ENCODE measurements at places on chromosomes 1 and 21.

DNA sequence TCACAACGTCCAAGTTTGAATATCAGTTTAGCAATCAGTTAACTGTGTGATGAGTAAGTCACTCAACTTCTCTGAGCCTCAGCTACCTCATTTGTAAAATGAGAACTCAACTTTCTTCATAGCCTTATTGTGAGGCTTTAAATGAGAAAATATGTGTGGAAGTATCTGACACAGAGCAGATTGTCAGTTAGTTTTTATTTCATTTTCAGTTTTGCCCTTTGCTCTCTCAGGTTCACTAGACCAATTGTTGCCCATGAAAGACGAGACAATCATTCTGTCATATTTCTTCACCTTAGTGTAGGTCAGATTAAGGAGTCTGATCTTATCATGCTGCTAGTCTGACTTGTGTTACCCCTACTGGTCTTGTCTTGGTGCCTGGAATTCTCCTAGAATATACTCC lies 232.8 kb upstream of the PTBP2 start:
- no peak for DNase-seq

- DNase-seq = no peak
Measured at GRCh38 chr1:20958430-20958829, 171.3 kb upstream of the HP1BP3 start.

DNA sequence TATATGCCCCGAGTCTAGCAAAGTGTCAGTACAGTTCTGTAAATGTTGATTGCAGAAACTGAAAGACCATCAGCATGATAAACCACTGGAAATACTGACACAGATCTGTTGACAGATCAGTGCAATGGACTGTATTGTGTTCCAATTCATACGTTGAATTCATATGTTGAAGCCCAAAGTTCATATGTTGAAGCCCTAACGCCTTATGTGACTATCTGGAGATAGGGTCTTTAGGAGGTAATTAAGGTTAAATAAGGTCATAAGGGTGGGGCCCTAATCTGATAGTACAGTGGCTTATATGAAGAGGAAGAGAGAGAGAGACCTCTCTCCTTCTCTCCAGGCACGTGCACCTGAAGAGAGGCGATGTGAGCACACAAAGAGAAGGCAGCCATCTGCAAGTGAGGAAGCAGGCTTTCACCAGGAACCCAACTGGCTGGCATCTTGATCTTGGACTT lies 144.7 kb downstream of the MRPL39 start:
- DNase-seq = no peak

DNA sequence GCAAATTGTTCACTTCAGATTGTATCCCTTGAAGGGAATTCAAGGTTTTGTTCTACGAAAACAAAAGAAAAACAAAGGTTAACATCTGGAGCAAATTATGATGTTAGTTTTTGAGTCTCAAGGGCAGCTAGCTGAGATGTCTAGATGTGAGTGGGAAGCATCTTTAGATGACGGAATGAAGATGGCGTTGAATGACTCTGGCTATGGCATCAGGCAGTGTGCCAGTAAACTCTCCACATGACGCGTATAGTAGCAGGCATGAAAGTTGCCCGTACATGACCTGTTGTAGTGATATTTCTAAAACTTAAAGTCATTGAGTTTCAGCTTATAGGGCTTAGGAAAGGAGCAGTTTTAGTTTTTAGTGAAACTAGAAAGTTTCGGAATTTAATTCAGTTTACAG lies 12.3 kb upstream of the SDC3 start:
- DNase-seq = no peak

DNA sequence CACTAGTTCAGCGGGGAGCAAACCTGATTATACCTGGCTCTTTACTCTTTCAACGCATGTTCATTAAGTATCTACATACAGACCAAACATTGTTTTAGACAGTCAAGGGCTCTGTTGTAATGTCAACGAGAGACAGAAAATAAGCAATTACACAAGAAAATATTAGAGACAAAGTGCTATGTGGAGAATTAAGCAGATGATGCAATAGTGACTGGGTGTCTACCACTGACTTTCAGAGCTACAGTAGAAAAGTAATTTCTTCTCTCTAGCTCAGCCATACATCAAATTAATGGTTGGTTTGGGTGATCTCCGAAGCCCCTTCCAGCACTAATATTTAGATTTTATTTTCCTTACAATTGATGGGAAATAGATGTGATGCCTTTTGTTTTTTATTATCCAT lies 23.3 kb downstream of the FYB2 start:
- DNase-seq = no peak

- no peak for DNase-seq
Measured at GRCh38 chr1:169452921-169453320, 25.6 kb upstream of the CCDC181 start.

DNA sequence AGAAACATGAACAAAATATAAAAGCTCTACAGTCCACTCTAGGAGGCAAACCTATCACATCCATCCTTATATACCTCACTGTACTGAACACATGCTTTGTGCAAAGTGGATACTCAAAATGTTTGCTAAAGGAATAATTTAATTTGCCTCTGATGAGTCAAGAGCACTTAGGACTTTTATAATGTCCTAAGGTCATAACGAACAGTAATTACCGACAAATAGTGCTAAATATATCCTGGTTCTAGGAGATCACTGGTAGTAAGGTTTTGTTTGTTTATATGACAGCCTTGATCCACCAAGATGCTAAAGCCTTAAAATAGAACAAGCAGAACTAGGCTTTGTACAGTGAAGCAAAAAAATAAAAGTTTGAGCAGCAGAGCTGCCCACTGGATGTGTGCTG lies 70.6 kb downstream of the GADD45A start:
- DNase-seq = no peak

- no peak for DNase-seq
Measured at GRCh38 chr21:29072873-29073221, 601 bp downstream of the CCT8 start.

DNA sequence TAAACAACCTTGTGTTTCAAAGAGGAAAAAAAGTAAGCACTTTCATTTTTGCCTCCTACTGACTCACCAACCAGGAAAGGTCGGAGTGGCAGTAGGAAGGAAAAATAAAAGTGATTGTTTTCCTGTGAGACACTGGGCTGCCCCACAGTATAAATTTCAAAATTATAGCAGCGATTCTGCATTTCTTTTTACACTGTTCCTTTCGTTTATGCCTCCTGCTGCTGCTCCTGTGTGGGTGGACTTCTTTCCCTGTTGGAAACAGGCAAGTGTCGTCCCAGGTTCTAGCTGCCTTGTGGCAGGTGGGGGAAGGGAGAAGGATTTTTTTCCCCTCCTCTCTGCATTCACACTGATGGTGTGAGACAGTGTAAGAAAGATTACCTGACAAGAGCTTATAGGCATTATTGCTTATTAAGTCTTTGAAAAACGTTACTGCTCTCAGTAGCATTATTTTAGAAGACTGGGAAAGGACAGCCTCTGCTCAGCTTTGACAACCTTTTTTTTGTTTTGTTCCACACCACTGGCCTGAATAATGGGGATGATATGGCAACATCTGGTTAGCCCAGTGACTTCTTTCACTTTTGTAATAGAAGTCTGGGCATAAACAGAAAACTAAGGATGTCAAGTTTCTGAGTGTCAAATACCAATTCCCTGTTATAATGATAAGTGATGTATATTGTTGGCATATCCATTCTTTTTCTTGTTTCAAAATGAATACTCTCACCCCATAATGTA lies 77.9 kb downstream of the NEK7 start:
- DNase-seq = no peak

GRCh38 chr1:171645553-171646248 lies 6.8 kb downstream of the MYOC start:
- no peak for DNase-seq

GRCh38 chr1:96478228-96478627 lies 243.4 kb upstream of the PTBP2 start:
- no peak for DNase-seq

- peak; percentile 62 for DNase-seq
Measured at GRCh38 chr21:26846036-26846931, 1.1 kb upstream of the ADAMTS1 start.

DNA sequence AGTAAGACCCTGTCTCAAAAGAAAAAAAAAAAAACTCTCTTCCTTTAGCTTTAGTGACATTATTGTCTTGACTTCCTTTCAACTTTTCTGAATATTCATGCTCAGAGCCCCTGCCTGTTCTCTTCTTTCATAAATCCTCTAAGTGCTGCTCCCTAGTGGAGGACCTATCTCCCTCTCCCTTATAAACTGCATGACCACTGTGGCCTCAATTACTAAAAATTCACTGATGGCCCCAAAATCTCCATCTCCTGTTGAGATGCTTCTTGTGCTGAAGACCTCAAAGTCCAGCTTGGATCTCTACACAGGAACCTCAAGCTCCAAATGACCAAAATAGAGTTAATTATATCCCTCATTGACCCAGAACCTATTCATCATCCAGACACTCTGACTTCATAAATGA lies 7.8 kb downstream of the ITLN1 start:
- DNase-seq = no peak

DNA sequence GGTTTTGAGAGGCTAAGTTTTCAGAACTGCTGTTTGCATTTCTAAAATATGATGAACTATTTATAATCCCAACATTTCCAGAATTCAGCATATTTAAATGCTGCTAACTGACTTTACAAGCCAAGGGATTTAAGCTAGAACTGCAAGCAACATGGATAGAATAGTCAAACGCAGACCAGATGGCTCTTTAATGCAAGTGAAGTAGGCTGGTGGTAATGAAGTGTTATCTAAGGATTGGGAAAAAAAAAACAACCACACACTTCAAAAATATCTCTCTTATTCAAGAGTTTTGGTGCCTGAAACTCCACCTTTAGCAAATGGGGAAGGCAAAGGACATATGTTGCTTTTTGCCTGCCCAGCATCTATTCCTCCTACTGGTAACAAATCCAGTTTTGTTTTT lies 20.9 kb upstream of the SSX2IP start:
- no peak for DNase-seq

DNA sequence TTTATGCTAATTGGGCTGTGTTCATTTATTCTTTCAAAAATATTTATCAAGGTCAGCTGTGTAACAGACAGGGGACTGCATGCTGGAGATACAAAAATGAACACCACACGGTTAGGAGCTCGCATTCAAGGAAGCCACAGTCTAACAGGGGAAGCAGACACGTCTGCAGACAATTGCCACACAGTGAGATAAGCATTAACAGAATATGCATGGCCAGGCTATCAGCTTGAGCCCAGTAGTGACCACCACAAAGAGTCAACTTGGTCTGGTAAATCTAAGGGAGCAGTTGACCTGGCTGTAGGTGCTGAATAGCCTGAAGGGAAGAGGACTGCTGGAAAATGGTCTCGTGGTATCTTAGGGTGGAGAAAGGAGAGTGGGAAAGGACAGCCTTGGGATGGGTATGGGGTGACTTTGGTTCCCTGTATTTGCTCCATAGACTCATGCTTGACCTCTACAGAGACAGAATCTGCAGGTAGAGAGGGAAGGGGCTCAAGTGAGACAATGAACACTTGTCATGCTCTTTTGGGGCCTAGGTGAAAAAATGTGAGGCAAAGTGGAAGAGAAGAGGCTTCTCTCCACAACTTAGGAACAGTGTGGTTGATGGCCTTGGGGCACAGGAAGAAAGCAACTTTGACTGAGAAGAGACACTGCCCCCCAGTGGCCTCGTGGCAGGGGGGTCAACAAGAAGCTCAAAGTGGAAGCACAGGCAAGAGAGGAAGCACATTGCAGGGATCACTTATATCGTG lies 7.6 kb upstream of the NPL start:
- peak; percentile 40 for DNase-seq

GRCh38 chr1:235908742-235909520 lies 42.2 kb upstream of the LYST start:
- peak; percentile 39 for DNase-seq

GRCh38 chr1:237197470-237198425 lies 155.8 kb downstream of the RYR2 start:
- DNase-seq = no peak

- no peak for DNase-seq
Measured at GRCh38 chr1:149845416-149845815, 54.0 kb upstream of the BOLA1 start.

- no peak for DNase-seq
Measured at GRCh38 chr1:231683439-231684165, 57.0 kb downstream of the DISC1 start.

DNA sequence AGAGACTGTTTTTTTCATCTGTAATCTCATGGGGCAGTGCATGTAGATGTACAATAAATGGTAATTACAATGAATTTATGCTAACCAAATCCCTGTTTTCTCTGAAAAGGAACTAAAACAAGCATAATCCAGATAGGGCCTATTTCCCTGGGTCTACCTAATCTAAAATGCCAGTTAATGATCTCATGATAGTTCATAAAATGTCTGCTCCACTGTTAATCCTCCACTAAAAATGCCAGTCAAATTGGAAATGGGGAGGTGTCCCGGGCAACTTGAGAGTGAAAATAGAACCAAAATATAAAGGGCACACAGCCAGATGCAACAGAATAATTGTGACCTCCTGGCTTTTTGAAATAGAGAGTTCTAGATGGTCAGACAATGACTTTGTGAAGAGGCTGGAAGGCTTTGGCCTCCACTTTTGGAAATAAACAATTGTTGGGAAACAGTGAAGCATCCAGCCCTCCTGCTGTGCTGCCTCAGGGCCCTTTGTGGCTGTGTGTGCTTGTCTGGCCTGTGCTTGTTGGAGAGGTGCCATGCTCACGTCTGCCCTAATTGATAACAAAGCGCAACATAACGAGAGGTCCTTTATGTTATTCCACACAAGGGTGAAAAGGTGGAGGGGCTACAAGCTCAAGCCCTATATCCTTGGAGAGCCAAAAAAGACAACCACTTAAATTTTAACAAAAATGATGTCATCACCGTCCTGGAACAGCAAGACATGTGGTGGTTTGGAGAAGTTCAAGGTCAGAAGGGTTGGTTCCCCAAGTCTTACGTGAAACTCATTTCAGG lies 97.7 kb downstream of the ATP5PO start:
- no peak for DNase-seq

DNA sequence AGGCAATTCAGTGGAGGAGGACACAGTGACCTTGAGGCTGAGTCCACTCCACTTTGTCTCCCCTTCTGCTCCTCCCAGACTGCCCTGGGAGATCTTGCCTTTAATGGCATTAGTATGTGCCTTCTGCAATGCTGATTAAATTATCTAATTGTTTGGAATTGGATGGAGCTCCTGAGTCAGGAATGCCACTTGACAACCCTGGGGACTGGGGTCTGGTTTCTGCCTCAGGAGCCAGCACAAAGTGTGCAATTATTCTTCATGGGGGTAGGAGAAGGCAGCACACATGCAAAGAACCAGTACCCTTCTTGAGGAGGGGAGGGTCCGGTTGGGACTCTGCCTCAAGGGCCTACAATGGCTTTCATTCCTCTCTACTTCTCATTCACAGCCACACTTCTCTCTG lies 11.9 kb upstream of the PLXNA2 start:
- DNase-seq = no peak

- DNase-seq = no peak
Measured at GRCh38 chr1:29657816-29658215, 421.5 kb downstream of the PTPRU start.

DNA sequence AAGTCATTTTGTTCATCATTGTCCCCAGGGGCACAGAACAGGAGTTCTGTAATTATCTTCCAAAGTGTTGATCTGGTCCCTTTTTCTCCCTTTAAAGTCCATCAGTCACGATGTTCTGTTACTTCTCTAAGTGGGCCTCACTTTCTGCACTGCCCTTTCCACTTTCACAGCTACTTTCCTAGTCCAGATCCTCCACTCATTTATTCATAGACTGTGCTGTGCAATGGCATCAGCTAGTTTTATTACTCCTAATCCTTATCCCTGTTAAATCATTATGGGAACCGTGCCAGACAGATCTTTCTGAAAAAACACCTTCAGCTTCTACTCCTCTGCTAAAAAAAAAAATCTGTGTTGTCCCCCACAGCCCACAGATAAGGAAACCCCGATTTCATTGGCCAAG lies 64.0 kb upstream of the BCL10 start:
- DNase-seq = no peak

Data from occipital lobe (tissue), 3 donors.